ENCODE measurements at places on chromosomes 13 and 19.

DNA sequence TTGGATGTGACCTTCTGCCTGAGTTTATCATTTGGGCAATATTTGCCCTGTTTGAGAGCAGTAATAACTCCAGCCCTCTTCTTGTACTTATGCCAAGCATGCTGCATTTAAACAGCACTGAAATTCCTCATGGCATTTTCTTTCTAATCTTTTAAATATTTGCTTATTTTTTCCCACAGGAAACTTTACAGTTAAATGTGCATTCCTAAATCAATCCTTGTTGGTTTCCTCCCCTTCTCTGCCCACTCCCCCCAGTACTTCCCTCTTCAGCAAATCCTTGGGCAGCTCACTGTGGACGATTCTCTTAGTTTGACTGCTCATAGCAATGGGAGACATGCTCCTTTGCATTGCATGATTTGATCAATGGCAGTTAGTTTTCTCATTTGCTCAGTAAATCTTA lies 68.7 kb downstream of the RAP2A start:
- DNase-seq = no peak

GRCh38 chr19:45154064-45154827 lies 6.5 kb downstream of the NKPD1 start:
- DNase-seq = no peak

- no peak for DNase-seq
These were observed 25.4 kb downstream of the COMMD6 start for GRCh38 chr13:75512253-75512652.

DNA sequence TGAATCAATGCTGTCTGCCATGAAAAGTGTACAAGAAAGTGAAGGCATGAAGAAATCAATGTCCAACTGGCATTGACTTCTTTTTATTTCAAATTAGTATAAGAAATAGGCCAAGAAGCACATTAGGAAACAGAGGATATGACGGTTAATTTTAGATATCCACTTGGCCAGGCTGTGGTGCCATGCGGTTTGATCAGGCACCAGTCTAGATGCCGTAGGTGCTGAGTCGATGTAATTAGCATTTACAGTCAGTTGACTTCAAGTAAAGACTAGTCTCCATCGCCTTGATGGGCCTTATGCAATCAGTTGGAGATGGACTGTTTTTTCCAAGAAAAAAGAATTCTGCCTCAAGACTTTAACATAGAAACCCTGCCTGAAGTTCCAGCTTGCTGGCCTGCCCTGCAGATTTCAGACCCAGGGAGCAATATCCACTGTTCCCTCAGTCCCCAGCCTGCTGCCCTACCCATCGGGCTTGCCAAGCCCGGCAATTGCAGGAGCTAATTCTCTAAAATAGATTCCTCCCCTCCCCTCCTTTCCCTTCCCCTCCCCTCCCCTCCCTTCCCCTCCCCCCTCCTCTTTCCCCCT lies 120.5 kb upstream of the PEG3 start:
- DNase-seq = no peak

- no peak for DNase-seq
These were observed 1440.3 kb downstream of the PCDH9 start for GRCh38 chr13:65789815-65790214.

- DNase-seq = peak; percentile 72
These were observed 7.5 kb upstream of the LRFN1 start for GRCh38 chr19:39328046-39328705.

- no peak for DNase-seq
These were observed 19.5 kb upstream of the ARL11 start for GRCh38 chr13:49608651-49609331.

DNA sequence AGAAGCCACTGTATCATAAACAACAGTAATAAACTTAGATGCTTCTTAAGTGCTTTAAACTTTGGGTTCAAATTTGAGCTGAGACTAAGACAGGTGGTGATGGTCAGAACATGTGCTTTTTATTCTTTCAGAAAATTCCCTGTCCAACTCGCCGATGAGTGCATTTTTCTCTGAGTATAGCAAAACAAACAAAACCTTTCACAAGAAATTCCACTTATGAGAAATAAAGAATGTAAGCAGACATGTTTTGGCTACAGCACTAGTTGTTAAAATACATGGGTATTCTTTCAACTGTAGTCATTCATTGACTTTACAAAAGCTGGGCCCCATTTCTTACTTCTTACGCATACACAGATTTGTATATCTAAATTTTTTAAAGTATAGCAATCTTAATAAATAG lies 125.6 kb downstream of the SPRY2 start:
- no peak for DNase-seq

DNA sequence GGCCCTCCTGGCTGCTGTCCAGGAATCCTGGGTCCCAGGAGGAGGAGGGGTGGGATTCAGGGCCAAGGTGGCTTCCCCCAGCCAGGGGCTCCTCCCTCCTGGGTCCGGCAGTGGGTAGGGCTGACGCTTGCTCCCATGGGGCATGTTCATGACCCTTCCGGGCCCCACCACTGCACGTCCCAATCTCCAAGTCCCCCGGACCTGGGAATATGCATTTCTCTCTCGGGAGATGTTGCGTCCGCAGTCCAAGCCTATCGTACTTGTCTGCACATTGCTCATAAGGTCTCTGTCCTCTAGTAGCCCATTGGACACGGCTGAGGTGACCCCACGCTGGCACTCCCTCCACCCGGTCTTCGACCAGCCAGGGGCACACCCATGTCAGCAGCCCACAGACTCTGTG lies 192.3 kb downstream of the TEX29 start:
- no peak for DNase-seq

GRCh38 chr13:111862836-111863815 lies 203.8 kb upstream of the SOX1 start:
- DNase-seq = no peak

DNA sequence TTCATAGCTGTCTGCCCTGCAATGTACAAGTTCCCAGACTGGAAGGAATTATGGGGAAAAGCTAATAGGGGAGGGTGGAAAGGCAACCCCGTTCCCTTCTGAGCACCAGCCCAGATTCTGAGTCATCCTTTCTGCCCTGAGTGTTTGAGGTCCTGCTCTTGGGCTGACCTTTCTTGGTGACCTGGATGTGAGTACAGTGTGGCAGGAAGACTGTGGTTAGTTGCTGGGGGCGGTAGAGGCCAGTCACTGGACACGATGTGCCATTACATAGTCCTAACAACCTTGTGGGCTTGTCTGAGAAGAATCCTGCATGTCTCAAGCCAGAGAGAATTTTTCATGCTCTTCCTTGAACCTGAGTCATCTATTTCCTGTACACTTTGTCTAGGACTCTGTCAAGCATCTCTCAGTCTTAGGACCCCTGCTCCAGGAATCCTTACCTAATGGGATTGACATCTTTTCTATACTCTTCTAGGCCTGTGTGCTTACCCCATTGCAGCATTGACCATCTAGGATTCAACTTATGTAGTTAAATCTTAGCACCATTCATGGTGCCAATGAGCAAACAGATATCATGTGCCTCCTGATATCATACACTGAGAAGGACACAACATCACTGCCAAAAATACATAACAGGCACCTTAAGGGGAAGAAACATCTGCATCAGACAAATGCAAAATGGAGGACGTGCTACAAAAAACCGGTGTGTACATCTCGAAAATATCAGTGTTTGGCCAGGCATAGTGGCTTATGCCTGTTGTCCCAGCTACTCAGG lies 8.1 kb upstream of the ANGPTL4 start:
- DNase-seq = no peak

DNA sequence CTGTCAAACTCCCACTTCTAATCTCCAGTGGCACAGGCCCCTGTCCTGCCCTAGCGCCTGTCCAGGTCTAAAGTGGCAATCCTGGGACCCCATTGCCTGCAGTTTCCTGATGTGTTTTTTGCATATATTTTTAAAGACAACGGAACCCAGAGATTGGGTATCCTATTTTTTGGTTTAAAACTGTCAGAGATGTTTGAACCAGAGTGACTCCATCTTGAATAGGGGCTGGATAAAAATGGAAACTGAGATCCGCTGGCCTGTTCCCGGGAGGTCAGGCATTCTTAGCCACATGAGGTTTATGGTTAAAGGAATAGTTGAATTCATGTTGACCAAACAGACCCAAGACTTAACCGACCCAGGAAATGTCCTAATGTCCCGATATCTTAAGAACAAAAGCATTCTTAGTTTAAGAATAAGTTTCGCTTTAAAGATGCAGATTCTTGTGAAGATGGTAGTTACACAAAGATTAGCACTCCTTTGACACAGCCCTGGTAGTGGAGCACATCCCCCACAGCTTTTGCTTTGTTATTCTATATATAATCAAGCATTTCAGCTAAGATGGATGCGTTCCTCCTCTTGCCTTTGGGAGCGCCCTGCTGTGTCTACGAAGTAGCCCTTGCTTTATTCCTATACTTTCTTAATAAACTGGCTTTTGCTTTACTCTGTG lies 332.1 kb downstream of the UQCRFS1 start:
- no peak for DNase-seq

DNA sequence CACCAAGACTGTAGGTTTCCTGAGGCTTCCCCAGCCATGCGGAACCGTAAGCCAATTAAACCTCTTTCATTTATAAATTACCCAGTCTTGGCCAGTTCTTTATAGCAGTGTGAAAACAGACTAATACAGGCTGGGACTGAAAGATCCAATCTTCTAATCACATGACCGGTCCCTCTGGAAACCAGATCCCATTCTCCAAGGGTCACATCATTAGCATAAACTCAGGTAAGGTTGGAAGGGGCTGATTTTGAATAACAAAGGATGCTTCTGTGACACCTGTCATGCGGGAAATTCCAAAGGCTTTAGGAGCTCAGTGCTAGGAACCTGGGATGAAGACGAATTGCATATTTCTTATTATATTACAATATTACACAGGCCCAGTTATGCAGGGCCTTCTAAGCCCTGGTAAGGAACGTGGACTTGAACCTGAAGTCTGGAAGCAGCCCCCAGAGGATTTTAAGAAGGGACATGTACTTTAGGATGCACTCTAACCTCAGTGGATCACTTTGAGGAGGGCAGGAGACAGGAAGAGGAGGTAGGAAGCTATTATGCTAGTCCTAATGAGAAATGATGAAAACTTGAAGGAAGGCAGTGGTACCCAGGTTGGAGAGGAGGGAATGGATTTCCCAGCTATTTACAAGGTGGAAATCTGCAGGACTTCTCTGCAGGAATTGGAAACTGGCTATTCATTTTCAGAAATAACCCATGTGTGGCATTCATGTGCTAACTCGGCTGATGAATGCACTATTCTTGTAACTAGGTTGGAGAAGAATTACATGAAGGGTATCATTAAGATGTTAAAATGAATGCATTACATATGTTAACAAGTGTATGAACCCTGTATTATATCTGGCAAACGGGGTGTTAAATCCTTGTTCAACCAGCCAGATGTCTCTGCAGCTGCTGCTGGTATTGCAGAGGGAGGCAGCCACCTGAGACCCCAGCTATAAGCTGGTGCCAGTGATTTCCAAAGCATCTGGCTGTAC lies 19.3 kb downstream of the TNFSF11 start:
- DNase-seq = no peak

DNA sequence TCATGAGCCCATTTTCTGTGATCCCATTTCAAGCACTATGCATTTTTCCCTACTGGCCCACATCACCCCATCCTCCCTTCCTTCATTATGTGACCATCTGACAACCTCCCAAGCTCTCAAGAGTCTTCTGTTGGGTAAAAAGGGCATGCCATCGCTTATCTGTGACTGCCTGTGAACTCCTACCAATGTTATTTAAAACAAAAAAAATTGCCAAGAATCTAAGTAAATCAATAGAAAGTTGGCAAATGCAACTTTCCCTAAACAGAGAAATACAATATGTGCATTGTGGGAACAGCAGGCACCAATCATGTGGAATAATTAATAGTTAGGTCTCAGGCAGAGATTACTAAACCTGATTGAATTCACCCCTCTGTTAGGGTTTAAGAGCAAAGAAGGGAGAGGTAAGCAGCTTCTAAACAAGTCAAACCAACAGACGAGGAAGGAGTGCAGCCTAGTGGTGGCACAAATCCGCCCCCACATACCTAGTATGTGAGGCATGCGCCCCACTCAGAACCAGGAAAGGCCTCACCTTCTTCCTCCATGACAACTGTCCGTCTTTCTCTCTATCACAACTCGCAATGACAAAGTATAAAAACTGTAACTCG lies 29.8 kb downstream of the DZIP1 start:
- DNase-seq = no peak

All from T-helper 1 cell (primary cell).